GM12892 (cell line): ENCODE measurements at places on chromosomes 2 and 18.

DNA sequence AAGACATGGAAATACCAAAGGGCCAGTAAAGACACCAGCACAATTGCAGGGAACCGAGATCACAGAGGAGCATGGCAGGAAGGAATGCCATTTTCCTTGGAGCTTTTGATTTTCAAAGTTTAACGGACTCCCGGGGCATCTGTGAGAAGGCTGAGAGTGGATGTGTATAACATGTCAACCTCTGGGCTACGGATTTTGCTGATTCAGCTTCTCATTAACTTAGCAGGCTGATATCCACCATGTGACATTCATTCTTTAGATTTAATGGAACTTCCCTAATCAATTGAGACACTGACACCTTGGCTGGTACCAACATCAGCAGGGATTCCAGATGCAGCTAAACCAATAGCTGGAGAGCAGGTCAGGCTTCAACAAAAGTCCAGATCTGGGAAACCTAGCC lies 496.6 kb upstream of the SPHKAP start:
- DNase-seq = no peak

DNA sequence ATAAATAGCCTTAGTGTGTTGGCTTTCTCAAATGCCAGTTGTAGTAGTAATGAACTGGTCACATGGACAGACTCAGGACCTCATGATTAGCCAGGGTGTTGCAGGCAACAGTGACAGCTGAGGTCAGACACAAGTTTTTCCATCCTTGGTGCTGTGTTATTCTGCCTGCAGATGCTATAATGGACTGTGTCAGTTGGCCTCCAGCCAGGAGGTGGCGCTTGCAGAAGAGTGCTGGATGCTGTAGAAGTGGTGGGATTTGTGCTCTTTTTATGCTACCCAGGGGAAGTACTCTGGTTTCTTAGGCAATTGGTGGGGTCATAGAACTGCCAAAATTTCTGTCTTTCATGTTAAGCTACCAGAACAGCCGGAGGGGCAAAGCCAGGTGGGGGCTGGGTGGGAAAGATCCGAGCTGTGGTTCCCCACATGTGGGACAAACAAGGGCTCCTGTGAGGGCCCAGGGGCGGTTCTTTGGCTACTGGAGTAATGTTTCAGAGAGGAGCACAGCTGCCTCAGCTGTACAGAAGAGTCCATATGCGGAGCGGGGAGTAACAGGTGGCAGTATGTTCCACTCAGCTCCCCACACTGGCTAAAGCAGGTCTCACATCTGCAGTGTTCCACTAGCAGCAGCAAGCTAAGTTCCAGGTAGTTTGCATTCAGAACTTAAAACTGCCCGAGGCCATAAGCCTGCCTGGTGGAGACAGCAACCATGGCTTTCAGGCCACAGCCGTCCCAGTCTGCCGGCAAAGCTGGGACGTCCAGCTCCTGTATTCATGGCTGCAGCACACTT lies 104.4 kb downstream of the GULP1 start:
- DNase-seq = no peak

DNA sequence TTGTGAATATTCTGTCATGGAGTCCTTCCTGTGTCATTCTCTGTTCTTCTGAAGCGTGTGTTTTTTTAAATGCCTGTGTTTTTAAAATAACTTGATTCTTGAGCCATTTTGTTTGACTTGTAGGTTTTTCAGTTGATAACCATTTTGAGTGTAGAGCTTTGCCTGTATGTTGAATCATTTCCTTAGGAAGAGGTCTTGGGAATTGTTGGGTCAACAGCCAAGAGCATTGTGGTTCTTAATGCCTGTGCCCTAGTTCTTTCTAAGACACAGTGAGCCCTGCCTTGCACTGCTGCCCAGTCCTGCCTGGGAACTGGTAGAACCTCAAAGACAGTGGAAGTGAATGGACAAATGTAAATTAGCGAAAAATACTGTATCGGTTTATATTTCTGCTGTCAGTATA lies 25.9 kb downstream of the RAB12 start:
- DNase-seq = no peak

DNA sequence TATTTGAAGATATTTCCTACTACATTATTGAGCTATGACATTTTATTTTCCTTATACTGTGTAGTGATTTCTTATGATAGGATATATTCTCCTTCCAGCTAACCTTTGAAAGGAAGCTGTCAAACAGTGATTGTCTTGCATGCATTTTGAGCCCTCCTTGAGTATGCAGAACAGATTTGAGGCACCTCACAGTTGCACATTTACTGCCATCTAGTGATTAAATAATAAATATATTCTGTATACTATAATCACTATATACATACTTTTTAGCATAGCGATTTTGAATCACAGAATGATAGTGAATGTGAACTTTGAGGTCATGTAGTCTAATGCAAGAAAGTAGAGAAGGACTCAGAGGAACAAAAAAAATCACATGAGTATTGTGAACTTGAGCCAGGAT lies 268.4 kb upstream of the CDH19 start:
- DNase-seq = no peak

DNA sequence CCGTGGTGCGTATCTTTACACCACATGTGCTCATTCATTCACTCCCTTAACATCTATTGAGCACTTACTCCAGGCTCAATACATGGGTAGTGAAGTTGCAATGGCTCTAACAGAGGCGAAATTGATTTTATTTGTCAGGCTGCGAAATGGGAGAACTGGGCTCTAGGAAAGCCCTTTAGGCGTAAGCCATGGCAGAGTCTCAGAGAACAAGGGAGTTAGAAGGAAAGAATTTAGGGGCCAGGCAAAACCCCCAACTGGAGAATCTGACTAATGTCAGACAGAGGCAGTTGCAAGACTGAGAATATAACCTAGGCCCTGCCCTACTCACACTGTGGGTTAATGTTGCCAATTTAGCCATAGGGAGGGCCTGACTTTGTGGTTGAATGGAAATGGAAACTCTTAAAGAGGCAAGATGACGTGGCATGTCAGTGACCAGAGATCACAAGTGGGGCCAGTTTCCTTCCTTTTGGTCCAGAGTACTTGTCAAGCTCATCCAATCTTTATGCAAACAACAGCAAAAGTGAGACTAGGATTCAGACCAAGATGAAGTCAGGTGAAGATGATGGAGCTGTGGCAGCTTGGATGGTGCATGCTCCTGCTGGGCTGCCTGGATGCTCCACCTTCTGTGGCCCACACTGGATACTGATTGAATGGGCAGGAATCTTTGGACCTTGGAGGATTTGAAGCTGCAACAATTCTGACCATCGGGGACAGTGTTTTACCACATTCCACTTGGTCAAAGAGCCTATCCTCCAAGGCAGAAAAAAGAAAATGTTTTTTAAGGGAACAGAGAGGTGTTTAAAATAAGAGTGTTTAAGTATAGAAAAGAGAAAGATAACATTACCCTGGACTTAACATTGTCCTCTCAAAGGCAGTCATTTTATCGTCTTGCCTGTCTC lies 92.2 kb downstream of the CAPN13 start:
- DNase-seq = no peak
